ENCODE measurements at places on chromosomes 1 and 21.
A peak's percentile ranks its signal among the peaks of the same experiment; 100 is the strongest.

- DNase-seq, result no peak
These were observed 8.4 kb downstream of the SLC1A7 start for GRCh38 chr1:53134042-53134485.

DNA sequence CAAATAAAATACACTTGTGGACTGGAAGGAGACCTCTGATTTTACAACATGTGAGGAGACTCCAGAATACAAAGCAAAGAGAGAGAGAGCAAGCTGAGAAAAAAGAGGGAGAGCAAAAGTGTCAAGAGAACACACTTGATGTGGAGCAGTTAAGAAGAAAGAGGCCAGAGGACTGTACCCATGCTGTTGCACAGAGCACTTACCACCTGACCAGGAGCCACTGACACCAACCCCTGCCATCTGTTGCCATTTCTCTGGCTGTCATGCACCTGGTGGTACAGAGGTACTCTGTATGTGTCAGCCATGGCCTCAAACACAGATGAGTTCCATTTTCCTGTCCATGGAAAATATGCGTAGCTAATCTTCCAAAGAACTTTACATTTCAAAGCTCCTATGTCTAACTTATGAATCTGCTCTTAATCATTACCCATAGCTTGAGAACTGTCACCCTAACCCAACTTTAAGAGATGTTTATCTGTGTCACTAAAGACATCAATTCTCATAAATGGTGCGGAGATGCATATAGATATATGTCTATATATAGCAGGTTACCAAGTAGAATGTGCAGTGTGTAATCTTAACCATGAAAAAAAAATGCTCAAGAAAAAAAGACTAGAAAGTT is 32.8 kb upstream of the ABCD3 start:
- DNase-seq, result no peak

DNA sequence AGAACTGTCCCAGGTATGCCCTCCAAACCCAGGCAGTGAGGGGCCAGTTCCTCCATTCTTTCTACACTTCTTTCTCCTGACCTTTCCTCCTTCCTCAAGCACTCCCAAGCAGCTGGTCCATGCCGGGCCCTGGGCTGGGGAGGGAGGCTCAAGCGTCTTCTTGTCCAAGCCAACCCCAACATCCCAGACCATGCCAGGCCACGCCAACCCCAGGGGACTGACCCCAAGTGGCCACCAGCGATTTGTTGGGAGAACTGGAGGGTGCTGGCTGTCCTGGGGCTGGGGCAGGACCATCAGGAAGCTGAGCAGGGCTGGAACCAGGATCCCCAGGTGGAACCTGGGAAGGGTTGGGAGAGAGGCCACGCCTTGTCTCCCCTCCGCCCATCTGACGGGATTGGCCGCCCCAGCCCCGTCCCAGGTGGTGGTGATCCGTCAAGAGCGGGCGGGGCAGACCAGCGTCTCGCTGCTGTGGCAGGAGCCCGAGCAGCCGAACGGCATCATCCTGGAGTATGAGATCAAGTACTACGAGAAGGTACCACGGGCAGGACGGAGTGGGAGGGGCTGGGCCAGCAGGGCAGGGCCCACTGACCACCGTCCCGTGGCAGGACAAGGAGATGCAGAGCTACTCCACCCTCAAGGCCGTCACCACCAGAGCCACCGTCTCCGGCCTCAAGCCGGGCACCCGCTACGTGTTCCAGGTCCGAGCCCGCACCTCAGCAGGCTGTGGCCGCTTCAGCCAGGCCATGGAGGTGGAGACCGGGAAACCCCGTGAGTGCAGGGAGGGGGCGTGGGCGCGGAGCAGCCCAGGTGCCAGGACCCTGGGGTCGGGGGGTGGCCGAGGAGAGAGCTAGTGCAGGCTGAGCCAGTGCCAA is 29.9 kb downstream of the EPHA8 start:
- no peak for DNase-seq

DNA sequence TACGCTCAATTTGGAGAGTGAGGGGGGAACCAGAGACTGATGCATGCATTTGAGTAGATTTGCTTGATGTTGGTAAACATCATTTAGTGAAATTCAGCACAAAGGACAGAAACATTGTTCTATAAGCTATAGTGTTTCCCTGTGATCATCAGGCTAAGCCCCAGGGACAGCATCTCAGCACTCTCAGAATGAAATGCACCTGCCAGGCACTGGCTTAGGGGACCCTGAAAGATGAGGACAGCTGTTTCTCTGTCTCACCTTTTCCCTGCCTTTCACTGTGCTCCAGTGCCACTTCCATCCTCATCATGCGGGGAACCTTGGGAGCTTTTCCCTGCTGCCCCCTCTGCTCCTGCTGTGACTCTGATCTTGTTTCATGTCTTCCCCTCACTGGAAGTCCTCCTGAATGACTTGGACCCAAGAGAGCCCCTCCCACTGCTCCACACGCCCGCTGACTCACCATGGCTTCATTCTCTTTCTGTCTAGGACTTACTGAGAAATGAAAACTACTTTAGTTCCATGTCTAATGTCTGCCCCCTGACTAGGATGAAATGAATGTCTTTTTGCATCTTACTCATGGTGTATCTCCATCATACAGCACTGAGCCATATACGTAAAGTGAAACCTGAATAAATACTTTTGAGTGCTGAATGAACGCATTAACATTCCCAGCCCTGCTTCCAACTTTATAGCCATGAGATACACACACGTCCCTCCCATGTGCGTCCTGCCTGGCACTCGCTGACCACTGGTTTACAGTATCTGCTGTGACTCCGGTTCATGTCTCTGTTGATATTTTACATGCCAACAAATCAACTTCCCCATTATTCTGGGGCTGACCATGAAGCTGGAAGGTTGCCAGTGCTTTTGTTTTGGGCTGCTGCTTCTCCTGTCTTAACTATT is 182.0 kb downstream of the PCP4 start:
- DNase-seq, result peak; percentile 31

GRCh38 chr1:156281693-156282478 is 739 bp downstream of the SMG5 start:
- DNase-seq, result peak; percentile 26

DNA sequence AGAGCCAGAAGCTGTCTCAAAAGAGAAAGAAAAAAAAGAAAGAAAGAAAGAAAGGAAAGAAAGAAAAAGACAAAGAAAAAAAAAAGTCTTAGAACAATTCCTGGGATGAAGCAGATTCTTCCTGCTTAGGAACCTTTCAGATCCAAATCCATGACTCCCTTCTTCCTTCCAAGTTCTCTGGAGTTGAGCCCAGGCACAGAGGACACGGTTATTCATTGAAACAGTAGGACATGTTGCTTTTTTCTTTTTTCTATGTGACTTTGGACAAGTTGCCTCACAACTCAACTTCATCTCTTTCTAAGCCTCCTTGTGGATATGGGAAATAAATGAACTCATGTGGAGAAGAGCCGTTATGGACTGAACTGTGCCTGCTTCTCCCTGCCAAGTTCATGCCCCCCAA is 14.7 kb upstream of the TNFRSF8 start:
- DNase-seq, result no peak

- DNase-seq, result no peak
These were observed 148.7 kb downstream of the MAST2 start for GRCh38 chr1:45952072-45952471.

GRCh38 chr1:11789126-11790067 is 16.4 kb downstream of the MTHFR start:
- no peak for DNase-seq

- DNase-seq, result no peak
These were observed 21.0 kb downstream of the CLCA4 start for GRCh38 chr1:86567878-86568277.

- no peak for DNase-seq
These were observed 28.6 kb upstream of the COL6A1 start for GRCh38 chr21:45952974-45953373.

GRCh38 chr1:199907361-199907760 is 120.1 kb upstream of the NR5A2 start:
- no peak for DNase-seq

GRCh38 chr1:202264300-202264699 is 70.7 kb downstream of the LGR6 start:
- no peak for DNase-seq

- no peak for DNase-seq
These were observed 189.6 kb downstream of the KAZN start for GRCh38 chr1:14788080-14788479.

DNA sequence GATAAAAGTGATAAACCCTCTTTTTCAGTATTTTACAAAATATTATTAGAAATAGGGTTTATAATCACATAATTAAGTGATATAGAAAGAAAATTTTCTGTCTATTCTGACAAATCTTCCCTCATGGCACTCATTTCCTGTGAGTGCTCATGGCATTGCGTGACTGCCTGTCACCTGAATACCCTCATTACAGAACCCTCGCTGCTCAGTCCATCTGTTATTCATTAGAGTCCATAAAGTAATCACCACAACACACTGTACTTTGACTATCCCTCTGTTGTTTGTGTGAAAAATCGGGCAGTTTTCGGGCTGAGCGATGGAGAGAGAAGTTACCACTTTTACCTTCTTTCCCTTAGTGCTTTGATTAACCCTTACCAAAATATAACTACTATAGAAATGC is 100.4 kb upstream of the BRINP3 start:
- no peak for DNase-seq

GRCh38 chr1:118113261-118113660 is 71.8 kb downstream of the SPAG17 start:
- DNase-seq, result no peak

- DNase-seq, result no peak
These were observed 90.6 kb downstream of the TRIM11 start for GRCh38 chr1:228315945-228316588.

DNA sequence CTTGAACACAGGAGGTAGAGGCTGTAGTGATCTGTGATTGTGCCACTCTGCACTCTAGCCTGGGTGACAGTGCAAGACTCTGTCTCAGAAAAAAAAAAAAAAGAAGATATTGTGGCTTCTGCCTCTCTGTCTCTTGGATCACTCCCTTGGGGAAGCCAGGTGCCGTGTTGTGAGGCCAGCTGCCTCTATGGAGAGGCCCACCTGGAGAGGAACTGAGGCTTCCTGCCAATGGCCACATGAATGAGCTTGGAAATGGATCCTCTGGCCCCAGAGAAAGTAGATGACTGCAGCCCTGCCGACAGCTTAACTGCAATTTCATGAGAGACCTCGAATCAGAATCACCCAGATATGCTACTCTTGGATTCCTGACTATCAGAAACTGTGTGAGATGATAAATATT is 19.7 kb upstream of the AK2 start:
- no peak for DNase-seq

GRCh38 chr1:166083887-166084286 is 82.9 kb downstream of the FAM78B start:
- DNase-seq, result no peak

DNA sequence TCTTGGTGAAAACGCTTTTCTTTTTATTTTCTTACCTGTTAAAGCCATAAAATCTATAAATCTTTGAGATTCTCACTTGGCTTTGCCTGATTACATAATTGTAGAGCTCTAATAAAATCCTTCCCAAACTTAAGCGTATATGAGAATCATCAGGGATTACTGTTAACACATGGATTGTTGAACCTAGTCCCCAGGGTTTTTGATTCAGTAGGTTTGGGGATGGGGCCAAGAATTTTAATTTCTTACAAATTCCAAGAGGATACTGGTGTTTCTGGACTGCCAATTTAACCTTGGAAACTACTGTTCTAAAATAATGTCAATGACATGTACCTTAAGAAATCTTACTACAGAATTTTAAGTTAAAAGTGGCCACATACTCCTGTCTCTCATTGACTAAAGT is 694.2 kb downstream of the BRINP3 start:
- no peak for DNase-seq

- no peak for DNase-seq
These were observed 38.0 kb downstream of the ADARB1 start for GRCh38 chr21:45112371-45112770.

DNA sequence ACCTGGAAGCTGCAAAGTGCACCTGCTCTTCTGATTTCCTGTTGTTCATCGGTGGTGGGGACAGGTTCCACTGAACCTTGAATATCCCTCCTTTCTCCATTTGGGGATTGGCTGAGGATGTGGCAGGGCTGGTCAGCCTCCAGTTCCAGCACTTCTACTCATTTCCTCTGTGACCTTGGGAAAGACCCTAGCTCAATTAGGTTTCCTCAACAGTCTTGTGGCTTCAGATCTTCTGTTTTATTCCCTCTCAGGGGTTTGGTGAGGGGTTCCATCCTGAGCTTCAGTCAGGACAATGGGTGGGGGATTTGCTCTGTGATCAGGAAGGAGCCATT is 317.1 kb upstream of the PROX1 start:
- DNase-seq, result no peak

GRCh38 chr1:65174585-65174984 is 26.6 kb downstream of the AK4 start:
- no peak for DNase-seq

DNA sequence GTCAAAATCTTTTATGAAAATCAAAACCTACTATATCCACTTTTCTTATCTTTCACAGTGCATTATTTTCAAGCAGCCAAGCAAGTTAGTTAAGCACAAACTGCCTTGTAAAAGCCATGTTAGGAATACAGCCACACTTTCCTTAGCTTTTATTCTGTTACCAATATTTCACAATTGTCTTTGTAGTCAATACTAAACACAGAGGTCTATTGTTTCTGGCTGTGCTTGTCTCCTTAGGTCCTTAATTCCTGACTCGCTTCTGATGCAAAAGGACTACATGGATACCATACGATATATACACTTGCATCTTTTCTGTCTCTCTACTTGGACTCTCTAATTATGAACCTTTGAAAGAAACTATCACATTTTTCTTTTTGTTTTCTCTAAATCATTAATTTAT is 331.8 kb downstream of the NEGR1 start:
- no peak for DNase-seq

DNA sequence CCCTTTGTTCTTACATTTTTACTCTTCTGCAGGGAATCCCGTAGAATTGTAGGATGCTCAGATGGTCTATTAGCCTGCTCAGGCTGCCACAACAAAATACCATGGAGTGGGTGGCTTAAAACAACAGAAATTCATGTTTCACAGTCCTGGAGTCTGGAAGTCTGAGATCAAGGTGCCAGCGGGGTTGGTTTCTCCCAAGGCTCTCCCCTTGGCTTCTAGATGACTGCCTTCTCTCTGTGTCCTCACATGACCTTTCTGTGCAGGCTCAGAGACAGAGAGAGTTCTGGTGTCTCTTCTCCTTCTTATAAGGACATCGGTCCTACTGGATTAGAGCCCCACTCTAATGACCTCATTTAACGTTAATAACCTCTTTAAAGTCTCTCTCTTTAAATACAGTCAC is 41.7 kb downstream of the HUNK start:
- no peak for DNase-seq

DNA sequence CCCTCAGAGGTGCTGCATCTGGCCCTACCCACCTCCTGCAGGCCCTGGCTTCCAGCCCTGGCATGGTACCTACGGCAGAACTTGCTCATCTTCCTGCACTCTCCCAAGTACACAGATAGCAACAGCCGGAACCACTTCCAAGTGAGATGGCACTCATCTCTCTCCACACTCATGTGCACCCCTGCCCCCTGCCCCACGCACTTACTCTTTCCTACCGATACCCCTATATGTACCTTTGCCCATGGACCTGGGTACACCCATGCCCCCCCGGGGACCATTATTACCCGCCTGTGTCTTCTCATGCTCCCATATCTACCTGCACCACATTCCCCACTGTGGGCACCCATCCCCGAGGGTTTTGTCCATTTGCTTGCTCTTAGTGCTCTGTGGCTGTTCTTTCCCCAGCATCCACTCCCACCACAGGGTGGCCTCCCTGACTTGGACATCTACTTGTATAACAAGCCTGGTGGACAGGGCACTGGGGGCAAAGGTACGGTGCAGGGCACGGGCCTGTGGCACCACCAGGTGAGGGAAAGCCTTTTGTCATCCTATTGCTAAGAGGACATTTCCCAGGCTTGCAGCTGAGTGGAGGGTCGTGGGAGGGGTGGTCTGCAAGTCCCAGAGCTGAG is 14.7 kb downstream of the HYI start:
- no peak for DNase-seq

All from NCI-H2029 treated with DMSO at 0.1 percent for 48 hours (cell line).